ENCODE measurements at places on chromosomes 2 and 18.

DNA sequence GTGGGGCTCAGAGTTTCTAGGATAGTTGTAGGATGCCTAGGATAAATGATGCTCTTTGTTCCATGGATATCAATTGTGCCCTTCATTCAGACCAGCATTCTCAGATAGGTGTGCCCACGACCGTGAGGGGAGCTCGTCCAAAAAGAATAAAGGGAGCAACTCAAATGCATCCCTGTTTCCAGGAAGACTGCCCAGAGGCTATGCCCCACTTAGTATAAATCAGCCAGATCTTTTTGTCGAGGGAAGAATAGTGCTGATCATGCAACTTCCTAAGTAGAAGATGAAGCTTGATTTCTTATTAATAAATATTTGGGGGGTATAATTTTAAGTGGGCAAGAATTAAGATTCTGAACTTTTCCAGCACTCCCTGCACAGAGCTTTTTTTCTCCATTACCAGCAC, 450.2 kb downstream of the ARHGAP15 start:
- DNase-seq = no peak

- DNase-seq = no peak
Observed at GRCh38 chr2:174681099-174682006, 82.9 kb downstream of the CHRNA1 start.

DNA sequence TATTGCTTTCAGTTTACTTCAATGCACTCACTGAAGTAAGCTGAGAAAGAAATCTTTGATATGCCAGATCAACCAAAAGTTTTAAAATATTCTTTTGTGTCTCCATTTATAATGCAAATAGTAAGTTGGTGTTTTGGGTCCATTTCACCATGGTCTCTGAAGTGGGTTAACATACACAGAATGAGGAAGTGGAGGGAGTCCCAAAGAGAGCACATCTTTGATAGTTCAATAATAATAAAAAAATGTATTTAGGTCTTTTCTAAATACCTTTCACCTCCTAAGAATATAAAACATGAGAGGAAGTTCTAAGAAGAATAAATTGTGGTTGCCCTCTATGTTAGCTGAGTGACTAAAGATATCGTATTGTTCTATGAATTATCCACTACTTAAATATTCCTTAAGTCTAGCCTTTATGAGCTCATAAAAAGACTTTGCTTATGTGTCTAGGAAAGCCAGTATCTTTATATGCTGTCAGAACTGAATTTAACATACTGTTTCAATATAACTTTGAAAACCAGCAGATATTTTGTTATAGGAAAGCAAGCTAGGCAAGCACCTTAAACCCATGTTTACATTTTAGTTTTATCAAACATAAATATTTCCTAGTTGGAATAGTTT, 148.7 kb upstream of the ZEB2 start:
- no peak for DNase-seq

- no peak for DNase-seq
Observed at GRCh38 chr2:75488157-75488556, 72.6 kb downstream of the EVA1A start.

DNA sequence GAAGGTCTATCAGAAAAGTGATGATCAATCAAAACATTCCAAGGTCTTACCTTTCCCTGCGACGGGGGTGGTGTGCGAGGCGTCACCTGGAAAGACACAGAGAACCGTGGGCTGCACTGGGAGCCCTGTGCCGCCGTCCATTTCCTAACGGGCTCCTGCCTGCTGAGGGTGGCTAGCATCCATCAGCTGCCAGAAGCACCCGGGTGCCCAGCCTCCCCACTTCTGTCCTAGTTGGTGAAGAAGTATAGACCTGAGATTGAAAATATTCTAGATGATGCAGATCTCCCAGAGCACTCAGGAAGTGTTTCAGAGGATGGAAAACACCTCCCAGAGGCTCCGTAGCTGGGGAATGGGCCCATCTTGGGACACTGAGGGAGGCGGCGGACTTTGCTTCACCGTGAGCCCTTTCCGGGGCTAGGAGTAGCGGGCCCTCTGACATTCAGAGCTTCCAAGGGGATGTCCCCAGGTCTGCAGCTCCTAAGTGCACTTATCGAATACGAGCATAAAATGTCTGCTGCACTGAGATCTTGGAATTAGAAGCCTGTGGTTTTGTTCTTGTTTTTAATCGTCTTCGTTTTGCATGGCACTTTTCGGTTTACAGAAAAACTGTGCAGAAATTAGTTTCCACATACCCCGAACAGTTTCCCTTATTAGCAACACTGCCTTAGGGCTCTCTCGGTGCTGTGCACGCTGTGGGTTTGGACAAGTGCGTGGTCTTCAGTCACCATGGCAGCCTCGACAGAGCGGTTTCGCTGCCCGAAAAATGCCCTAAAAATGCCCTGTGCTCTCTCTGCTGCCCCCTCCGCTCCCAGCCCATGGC, 143.5 kb downstream of the MBP start:
- DNase-seq = no peak

- DNase-seq = no peak
Observed at GRCh38 chr2:88729061-88729745, 37.7 kb downstream of the RPIA start.

Measured in substantia nigra (tissue), 51 donors.